Posterior vena cava (tissue), 2 donors: ENCODE measurements at places on chromosomes 1 and 21.

DNA sequence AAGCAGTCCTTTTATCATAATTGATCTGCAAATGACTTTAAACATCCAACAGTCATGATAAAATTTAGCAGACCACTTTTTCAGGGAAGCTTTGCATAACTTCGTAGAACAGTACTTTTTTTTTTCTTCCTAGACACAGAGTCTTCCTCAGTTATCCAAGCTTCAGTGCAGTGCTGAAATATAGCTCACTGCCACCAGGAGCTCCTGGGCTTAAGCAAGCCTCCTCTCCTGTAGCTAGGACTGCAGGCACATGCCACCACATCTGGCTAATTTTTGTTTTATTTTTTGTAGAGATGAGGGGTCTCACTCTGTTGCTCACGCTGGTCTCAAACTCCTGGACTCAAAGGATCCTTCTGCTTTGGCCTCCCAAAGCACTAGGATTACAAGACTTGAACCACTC is 3.8 kb downstream of the F13B start:
- no peak for DNase-seq

DNA sequence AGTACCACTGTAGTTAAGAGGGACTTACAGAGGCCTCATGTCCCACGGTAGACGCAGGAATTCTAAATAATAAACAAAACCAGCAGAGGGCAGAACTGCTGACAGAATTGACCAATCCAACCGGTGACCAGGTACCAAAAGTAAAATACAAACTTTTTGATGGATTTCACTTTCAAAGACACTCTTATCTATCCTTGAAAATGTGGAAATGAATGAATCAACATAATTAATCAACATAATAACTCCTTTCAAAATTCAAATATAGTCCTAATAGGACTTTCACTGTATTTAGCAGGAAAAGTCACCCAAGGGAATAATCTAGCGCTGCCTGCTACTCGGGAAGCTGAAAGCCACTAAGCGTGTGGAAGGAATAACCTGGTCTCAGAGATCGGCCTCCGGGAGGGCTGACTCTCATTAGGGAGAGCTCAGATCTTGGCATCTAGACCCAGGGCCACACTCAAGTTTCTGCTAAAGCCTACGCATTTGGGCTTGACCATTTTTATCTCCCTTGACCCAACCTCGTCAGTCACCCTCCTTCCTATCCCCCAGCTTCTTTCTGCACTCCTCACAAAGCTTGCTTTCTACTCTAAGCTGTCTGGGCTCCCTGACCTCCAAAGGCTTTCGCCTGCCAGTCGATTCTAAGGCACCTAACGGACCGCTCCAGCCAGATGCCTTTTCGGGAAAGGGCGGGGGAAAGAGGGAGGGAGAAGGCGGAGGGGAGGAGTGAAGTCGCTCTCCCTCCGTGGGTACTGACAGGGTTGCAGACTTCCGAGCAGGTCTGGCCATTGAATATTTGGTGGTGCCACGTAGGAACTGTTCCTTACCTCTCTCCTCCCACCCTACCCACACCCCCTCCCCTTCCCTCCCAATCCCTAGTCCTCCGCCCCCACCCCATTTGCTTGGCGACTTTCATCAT is 1.6 kb downstream of the COL11A1 start:
- peak; percentile 51 for DNase-seq

DNA sequence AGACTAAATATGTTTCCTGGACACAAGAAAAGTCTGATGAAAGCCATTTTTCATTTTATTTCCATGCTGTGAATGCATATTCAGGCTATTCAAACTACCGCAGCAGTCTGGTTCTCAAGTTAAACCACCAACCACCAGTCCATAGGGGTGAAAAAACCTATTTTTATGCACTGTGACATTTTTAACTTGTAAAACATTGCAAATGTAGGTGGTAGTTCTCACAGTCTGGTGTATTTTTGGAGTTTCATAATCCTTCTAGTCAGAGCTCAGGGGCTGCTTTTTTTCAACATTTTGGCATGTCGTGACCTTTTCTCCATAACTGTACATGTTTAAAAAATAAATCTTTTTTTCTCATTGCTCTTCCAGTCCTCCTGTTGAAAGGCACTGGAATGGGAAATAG is 907.6 kb upstream of the ADGRL2 start:
- no peak for DNase-seq

DNA sequence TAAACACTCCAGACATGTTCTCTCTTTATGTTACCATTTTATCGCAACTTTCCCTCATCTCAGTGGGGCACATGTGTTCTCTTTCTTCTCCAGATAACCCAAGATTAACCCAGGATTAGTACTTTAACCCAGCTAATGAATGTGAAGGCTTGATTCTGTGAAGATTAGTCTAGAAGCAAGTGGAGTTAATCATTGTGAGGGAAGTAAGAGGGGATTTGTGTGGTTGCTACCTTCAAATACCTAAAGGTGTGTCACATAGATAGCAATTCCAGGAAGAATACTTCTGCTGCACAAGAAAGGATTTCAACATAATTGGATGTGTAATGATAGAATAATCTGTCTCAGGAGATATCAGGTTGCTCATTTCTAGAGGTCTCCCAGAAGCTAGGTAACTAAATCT is 327.1 kb downstream of the PBX1 start:
- no peak for DNase-seq

- DNase-seq, result peak; percentile 78
These were observed 1.8 kb downstream of the ZNF362 start for GRCh38 chr1:33257772-33258712.

GRCh38 chr1:192260076-192260475 is 56.7 kb upstream of the RGS21 start:
- no peak for DNase-seq

DNA sequence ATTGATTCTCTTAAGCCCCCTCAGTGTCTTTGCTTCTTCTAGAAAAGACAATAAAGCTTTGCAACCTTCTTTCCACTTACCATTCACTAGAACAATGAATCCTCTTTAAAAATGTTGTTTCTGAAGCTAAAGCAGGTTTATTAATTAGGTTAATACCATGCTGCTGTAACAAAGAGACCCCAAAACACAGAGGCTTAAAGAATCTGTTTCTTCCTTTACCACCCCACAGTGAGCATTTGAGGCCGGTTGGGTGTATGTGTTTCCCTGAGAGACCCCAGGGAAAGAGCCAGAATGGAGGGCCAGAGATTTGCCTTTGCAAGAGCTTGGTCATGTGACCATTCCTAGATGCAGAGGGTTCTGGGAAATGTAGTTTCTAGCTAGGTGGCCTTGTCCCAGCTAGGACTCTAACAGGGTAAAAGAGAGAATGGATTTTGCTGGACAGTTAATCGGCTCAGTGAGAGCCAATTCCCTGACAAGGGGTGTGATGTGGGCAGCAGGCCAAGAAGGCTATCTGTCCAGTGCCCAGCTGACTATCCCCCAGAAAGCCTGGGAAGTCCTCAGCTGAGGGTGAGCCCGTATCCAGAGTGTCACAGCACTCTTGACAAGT is 191.8 kb upstream of the TMEM51 start:
- DNase-seq, result no peak

DNA sequence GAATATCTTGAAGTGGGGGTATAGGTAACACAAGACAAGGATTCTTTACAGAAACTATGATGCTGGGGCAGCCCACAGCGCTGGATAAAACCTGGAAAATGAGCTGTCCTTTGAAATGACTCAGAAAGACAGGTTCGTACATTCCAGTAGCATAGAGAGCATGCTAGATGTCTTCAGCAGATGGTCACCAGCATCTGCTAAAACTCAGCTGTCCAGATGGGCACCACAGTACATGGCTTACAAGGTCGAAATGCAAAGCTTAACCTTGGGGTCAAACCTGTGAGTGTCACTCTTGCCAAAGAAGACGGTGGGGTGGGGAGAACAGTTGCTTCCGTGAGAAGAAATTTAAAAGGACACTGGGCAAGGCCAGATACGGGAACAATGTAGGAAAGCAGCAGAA is 41.3 kb upstream of the TRIM45 start:
- no peak for DNase-seq

DNA sequence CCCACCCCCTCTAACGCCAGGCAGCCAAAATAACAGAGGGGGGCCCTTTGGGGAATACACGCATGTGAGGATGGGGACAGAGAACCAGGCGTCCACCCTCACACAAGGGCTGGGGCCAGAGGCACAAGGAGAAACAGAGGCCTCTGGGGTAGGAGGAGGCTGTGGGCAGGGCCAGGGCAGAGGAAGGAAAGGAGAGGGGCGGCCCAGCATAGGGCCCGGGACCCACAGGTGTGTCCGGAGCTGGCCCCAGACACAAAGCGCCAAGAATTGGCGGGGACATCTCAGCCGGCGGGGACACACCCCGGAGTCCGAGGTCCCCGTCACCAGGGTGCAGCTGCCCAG is 6.7 kb downstream of the PLEKHG5 start:
- no peak for DNase-seq

DNA sequence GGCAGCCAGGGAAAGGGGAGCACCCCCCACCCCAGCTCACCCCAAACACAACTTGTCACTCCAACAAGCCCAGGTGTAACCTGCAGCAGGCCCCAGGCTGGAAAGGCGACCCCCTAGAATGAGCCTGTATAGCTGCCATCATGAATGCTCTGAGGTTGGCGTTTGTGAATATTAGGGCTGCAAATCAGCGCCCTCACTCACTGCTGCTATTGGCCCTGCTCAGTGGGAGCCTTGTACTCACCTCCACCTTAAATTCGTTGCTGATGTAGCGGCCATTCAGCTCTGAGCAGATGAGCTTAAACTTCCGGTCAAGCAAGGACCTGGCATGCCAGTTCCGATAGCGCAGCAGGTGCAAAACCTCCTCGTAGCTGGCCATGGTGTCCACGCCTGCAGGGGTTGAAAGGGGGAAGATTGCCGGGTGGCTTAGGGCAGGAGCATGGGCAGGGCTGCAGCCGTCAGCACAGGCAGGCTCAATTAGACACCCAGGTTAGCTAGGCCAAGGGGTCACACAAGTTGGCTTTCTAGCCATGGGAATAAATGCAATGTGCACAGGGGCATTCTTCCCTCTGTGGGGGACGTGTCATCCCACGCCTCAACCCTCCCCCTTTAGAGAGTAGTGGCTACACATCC is 81.7 kb downstream of the PIK3CD start:
- DNase-seq, result no peak
